NCI-H2171 treated with DMSO at 0.1 percent for 48 hours (cell line): ENCODE measurements at places on chromosomes 6 and 20.

- DNase-seq = no peak
Observed at GRCh38 chr20:58837717-58838116, 13.0 kb downstream of the GNAS-AS1 start.

GRCh38 chr6:109701221-109701620, 10.1 kb downstream of the FIG4 start:
- DNase-seq = no peak

GRCh38 chr6:69768664-69769063, 28.1 kb downstream of the LMBRD1 start:
- DNase-seq = no peak

DNA sequence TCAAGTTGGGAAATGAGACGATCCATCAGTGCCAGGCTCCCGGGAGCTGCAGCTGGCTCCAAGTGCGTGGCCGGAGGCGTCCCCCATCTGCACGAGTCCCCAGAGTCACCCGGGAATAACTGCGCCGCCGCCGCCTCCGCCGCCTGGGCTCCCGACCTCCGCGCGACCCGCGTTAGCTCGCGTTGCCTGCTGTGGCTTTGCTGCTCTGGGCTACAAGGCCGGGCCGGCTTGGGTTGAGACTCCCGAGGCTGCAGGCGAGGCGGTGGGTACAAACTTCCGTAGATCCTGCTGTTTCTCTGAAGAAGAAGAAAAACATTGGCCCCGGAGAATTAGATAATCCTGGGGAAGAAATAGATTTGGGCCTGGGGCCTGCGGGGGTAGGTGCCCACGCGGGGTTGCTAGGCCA, 7.4 kb upstream of the LAMP5 start:
- no peak for DNase-seq

DNA sequence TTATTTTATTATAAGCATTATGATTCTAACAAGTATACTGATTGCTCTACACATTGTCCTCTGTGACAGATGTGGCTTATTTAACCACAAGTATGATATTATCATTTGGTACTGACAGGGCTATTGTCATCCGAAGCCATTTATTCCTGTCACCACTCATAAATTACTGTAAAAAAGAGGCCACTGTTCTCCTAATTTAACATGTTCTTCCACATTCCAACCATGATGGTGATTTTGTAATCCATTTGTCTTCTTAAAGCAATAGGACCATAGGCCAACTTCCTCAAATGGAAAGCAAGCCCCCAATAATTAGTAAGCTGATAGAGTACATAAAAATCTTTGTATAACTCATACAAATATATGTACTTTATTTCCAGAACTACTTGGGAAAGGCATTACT, 50.6 kb downstream of the FUT9 start:
- peak; percentile 6 for DNase-seq

DNA sequence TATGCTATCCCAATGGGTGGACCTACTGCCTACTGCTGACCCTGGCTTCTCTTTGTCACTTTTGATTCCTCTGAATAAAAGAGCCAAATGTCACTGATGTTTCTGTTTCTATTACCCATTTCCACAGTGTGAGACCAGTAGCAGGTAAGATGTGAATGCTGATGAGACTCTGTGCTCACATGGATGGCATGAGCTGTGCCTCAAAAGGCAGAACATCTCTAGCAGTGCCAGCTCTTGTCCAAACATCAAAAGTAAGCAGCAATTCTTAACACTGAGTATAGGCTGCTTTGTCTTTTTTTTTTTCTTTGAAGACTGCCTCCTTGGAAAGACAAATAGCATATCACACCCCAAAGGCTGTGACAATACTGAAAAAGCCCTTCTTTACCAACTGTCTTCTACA, 459.2 kb upstream of the RUNX2 start:
- DNase-seq = no peak

GRCh38 chr20:10940941-10941340, 267.1 kb upstream of the JAG1 start:
- DNase-seq = no peak

DNA sequence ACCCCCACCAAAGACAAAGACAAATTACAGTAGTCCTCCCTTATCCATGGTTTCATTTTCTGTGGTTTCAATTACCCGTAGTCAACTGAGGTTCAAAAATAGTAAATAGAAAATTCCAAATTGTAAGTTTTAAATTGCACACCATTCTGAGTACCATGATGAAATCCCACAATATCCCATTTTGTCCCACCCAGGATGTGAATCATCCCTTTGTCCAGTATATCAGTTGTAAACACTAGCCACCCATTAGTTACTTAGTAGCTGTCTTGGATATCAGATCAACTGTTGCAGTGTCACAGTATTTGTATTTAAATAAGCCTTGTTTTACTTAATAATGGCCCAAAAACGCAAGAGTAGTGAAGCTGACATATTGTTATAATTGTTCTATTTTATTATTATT, 364.0 kb upstream of the ARID1B start:
- DNase-seq = no peak

DNA sequence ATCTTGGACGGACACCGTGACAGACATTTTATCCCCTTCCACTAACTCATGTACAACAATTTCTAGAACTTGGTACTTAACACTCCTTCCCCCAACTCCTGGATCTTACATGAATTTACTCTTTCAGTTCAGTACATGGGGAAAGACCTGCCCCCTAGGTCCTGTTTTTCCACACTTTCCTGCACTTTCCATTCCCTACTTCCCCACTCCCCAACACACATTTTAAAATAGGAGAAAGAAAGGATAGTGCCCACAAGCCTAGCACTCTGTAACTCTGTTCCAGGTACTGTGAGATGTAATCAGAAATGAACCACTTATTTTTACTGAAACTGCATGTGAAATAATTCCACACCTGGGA, 1.3 kb downstream of the ADGRG6 start:
- DNase-seq = no peak

- peak; percentile 99 for DNase-seq
Observed at GRCh38 chr20:20593447-20594170, 118.8 kb downstream of the RALGAPA2 start.

DNA sequence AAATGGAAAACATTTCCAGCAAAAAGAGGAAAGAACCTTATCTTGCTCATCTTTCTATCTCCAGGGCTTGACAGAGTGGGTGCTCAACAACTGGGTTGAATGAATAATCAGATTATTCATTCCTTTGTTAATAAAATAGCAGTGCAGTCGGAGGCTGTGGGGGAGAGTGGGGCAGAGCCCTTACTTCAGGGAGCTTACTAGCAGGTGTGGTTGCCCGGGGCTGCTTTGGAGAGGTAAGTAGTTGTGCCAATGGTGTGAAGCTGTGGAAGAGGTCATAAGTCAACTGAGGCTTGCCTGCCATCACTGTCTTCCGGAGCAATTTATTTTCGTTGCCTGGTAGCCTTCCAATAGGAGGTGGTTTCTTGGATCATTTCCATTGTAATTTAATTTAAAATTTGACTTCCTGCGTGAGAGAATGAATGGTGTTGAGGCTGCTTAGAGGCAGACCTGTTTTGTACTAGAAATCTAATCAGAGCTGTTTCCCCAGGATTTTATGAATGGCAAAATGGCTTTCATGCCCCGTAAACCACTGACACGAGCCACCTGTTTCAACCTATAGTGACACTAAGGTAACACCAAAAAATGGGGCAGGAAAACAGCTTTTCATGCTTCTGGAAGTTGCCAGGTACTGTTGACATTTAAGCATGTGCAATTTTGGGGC, 51.4 kb downstream of the ZDHHC14 start:
- no peak for DNase-seq

DNA sequence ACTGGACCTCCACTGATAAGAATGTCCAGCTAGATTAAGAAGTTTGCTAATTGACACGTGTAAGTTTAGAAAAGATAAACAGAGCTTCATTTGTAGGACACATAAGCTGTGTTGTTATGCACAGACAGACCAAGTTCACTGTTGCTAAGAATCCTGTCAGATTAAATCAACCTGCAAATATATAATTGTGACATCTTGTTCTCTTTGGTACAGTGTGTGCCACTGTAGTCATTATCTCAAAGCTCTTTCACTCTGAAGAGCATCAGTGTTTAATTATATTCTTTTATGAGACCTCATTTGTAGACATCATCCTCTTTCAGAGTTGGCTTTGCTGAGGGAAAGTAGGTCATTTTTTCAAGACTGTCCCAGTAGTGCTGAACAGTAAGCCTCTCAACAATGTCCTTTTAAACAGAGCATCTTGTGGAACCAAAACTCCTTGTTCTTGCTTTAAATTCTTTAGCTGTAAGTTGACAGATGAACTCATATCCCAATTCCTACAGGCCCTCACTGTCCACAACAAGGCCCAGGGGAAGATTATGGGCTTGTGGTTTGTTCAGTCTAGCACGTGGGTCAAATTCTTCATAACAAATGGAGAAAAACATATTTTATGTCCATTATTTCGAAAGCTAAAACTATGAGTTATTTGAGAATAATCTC, 252.4 kb downstream of the HDGFL1 start:
- no peak for DNase-seq

DNA sequence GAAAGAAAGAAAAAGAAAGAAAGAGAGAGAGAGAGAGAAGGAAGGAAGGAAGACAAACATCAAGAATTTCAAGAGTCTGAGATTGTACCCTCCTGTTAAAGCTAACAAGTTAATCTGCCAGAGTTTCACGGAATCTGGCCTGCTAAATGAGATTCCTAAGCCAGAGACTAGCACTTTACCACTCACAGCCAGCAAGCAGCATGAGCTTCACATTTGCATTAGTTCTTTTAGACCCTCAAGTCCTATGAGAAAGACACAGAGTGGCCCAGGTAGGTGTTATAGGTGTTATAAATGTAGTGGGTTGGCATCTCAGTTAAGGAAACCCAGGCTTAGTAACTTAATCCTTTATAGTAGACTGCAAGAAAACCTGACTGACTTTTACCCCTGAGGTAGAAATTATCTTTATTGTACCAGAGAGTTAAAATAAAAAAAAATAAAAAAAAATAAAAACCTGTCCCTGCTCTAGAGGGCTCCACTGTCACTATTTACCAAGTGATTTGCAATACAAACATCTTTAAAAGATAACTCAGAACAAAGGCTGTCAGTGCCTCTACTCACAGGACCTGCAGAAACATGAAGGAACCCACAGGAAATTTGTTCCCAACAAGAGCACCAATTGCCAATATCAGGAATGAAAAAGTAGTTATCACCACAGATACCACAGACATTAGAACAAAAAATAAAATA, 9.7 kb upstream of the IBTK start:
- no peak for DNase-seq

DNA sequence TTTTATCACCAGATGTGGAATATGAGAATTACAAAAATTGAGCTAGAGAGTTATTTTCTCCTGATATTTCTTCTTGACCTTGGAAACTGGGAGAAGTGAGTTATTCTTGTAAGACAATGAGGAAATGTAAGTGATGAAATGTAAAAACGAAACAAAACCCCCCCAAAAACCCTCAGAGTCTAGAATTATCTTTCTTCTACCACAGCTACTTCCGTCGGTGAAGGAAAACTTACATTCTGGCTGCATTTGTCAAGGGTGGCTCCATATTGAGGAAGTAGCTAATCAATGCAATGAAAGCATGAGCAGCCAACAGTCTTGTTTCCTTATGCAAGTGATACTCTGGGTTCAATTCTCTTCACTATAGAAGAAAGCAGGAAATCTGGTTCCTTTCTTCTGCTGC, 661.7 kb upstream of the CITED2 start:
- no peak for DNase-seq

DNA sequence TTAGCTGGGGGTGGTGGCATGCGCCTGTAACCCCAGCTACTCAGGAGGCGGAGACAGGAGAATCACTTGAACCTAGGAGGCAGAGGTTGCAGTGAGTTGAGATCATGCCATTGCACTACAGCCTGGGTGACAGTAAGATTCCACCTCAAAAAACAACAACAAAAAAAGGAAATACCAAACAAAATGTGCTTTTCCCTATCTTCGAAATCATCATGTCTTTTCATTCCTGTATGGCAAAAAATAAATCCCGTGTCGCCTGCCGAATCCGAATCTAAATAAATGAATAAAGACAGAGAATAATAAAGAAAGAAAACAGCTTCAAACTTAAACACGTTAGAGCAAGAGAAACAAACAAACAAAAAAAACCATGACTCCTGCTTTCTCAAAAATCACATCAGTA, 11.8 kb downstream of the B4GALT5 start:
- DNase-seq = no peak

DNA sequence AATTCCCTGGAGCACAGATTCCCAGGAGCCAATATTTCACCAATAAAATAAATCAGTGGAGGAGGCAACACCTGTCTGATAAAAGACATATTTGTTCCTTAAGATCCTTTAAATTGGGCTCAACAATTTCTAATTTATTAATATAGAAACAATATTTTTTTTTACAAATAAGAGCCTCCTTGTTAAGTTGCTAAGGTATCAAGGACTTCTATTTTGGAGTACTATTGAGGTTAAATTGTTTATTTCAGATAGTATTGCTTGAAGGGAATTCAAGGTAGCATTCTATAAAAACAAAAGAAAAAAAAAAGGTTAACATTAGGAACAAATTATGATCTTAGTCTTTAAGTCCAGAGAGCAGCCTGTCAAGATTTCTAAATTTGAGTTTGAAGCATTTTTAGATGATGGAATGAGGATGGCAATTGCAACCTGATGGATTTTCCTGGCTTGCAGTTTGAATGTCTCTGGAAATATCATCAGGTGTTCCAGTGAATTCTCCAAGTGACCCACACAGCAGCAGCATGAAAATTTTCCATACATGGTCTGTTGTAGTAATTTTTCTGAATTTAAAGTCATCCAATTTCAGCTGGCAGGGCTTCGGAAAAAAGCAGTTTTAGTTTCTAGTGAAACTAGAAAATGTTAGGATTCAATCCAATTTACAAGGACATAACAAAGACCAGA, 19.3 kb upstream of the NCR2 start:
- DNase-seq = no peak

DNA sequence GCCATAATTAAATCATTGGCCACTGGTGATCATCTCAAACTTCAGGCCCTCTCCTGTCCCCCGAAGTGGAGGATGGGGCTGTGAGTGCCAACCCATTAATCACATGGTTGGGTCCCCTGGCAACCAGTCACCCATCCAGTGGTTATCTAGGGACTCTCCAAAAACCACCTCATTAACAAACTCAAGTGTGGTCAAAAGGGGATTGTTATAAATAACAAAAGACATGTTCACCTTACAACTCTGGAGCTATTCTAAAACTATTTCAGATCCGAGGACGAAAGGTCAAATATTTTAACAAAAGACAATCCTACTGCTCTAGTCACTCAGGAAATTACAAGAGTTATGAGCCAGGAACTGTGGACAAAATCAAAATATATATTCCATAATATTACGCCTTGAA, 95.5 kb upstream of the PRND start:
- no peak for DNase-seq

GRCh38 chr6:128635219-128635618, 114.8 kb upstream of the PTPRK start:
- DNase-seq = no peak

GRCh38 chr6:7050872-7051779, 56.6 kb upstream of the RREB1 start:
- no peak for DNase-seq

- no peak for DNase-seq
Observed at GRCh38 chr6:120237221-120237620, 887.7 kb upstream of the MAN1A1 start.

- peak; percentile 47 for DNase-seq
Observed at GRCh38 chr20:57498425-57499400, 26.2 kb downstream of the CTCFL start.

GRCh38 chr20:47678536-47678935, 106.7 kb downstream of the SULF2 start:
- DNase-seq = no peak

GRCh38 chr6:9810286-9810685, 604.6 kb downstream of the TFAP2A start:
- no peak for DNase-seq
